NCI-H1694 (cell line): ENCODE measurements at places on chromosomes 16 and 17.
A peak's percentile ranks its signal among the peaks of the same experiment; 100 is the strongest.

DNA sequence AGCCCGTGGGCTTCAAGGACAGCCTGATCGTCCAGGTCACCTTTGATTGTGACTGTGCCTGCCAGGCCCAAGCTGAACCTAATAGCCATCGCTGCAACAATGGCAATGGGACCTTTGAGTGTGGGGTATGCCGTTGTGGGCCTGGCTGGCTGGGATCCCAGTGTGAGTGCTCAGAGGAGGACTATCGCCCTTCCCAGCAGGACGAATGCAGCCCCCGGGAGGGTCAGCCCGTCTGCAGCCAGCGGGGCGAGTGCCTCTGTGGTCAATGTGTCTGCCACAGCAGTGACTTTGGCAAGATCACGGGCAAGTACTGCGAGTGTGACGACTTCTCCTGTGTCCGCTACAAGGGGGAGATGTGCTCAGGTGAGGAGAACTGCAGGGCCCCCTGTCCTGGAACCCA, 31.5 kb upstream of the EFCAB13 start:
- DNase-seq: no peak

GRCh38 chr17:62807812-62808575, at the start of gene MARCHF10:
Gene MARCHF10, minus strand, starts transcription at chr17:62808314. Its CDS starts 6,579 bp downstream, at chr17:62801735.
- DNase-seq: no peak

DNA sequence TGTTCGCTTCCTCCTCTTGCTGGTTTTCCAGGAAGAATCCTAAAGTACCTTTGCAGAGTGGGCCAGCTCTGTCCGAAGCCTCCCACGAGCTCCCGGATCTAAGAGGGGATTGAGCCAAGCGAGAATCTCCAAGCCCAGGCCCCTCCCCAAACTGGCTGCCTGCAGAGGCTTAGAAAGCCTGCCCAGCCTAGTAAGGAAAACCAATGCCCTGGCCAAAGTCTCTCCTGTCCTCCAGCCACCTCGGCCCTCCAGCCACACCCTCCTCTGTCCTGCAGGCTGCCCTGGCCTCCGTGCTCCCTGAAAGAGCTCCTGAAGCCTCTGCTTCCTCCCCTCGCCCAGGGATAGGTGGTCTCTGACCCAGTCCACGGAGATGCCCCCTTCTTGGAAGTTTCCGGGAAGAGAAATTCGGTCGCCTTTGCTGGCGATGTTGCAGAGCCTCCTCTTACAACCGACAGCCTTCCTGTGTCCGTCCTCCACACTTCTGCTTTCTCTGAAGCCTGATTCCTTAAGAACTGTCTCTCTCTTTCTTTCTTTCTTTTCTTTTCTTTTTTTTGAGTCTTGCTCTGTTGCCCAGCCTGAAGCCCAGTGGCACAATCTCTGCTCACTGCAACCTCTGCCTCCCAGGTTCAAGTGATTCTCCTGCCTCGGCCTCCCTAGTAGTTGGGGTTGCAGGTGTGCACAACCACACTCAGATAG, 54.9 kb upstream of the TOB1 start:
- DNase-seq: no peak

DNA sequence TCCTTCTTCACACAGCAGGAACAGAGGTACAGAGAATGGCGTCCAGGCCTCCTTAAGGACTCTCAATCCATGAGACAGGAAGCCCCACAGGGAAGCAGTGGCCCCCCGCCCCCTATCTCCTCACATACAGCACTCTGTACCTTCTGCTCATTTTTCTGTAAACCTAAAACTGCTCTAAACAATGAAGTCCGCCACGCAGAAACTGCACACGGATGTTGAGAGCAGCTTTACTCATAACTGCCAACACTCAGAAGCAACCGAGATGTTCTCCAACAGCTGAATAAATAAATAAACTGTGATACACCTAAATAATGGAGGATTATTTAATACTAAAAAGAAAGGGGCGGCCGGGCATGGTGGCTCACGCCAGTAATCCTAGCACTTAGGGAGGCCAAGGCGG, 9.9 kb downstream of the TBC1D16 start:
- no peak for DNase-seq

GRCh38 chr16:79066561-79066960, 534.0 kb downstream of the MAF start:
- no peak for DNase-seq

GRCh38 chr17:79685121-79685520, 45.6 kb upstream of the ENPP7 start:
- DNase-seq: no peak

GRCh38 chr16:1899641-1900451, 18.4 kb downstream of the HS3ST6 start:
- DNase-seq: no peak

DNA sequence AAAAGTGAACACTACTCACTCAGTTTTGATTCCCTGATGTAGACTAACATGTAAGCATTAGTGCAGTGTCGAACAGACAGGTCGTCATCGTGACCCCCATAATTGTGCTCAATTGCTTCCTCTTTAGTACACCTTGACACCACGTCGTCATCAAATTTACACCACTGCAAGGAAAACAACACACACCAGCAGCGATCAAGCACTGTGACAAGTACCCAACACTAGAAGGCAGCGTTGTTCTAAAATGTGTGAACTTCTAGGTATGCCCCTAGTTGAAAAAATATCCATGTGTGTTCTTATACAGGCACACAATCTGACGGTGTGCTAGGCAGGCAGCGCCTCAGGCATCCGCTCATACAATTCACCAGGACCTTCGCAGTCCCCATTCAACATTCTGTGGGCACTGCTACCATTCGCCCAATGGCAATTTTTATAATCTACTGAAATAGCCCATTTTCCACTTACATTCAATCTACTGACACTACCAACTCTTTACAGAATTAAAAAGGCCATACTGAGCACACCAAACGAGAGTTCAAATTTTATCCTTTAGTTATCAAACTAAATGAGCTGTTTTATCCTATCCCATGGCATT, 23.1 kb downstream of the LITAFD start:
- peak; percentile 15 for DNase-seq

- DNase-seq: no peak
Observed at GRCh38 chr16:8622315-8622656, 788 bp downstream of the METTL22 start.

GRCh38 chr17:29847527-29848400, 82.3 kb downstream of the SSH2 start:
- no peak for DNase-seq

- DNase-seq: no peak
Observed at GRCh38 chr16:19505600-19506303, 16.1 kb downstream of the GDE1 start.

DNA sequence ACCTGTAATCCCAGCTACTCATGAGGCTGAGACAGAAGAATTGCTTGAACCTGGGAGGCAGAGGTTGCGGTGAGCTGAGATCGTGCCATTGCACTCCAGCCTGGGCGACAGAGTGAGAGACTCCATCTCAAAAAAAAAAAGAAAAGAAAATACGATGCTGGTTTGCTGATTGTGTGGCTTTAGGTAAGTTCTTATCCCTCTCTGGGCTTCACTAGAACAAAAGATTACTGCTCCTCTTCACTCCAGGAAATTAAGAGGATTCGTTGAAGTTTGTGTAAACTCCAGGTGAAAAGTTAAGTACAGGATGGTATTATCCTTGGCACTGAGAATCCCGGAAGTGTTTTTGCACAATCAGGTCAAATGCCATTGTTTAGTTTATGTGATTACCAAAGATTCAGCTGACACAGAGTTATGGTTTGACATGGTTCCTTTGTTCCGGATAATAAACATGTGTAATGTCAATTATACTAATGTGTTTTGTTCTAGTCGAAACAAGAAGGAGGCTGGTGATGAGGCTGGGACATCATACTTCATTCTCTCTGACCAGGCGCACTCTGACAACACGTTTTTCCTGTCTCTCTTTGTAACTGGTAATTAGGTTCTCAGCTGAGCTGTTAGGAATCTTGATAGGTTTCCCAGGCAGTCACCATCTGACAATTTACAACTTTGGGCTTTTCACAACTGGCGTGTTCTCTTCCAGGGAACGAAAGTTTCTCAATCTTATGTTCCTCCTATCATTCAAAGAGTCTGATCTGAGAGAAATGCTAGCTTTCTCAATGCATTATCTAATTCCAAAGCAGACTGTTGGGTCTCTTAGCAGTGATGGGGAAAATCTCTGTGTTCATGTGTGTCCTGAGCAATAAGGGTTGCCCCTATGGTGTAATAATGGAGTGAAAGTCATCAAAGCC, 10.8 kb upstream of the TAOK1 start:
- no peak for DNase-seq

GRCh38 chr17:50841277-50841948, 6.0 kb downstream of the WFIKKN2 start:
- no peak for DNase-seq

DNA sequence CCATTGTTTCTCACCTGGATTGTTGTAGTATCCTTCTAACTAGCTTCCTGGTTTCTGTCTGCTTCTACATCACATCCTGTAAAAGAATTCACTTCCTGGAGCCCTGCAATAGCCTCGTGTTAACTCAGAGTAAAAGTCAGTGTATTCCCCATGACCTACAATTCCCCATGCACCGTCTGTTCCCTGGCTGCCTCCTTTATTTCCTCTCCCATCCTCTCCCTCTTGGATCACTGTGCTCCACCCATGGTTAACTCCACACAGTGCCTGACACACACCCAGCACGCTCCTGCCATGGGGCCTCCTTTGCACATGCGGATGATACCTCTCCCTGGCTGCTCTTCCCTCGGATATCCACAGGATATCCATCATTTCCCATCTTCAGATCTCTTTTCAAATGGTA, 301.4 kb upstream of the IRX3 start:
- DNase-seq: no peak

- no peak for DNase-seq
Observed at GRCh38 chr17:15946611-15947120, 1.7 kb downstream of the ADORA2B start.

DNA sequence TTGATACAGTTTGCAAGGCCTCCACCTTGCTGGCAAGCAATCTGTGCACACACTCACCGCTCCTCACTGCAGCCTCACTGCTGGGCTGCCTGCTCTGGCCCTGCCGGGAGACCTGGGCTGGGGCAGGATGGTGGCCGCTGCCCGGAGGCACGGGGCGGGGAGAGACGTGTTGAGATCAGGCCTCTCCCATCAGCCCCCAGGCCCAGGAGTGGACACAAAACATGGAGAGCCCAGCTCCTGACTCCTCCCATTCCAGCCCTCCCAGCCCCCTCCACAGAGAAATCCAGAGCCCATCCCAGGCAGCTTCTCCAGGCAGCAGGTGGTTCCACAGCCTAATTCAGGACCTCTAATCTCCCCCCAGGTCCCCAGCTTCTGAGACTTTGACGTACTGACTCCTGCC, 23.1 kb upstream of the RPL38 start:
- DNase-seq: no peak

- no peak for DNase-seq
Observed at GRCh38 chr17:2683912-2684311, 27.7 kb downstream of the CLUH start.

GRCh38 chr16:63789603-63790002, 1332.3 kb downstream of the CDH11 start:
- no peak for DNase-seq

DNA sequence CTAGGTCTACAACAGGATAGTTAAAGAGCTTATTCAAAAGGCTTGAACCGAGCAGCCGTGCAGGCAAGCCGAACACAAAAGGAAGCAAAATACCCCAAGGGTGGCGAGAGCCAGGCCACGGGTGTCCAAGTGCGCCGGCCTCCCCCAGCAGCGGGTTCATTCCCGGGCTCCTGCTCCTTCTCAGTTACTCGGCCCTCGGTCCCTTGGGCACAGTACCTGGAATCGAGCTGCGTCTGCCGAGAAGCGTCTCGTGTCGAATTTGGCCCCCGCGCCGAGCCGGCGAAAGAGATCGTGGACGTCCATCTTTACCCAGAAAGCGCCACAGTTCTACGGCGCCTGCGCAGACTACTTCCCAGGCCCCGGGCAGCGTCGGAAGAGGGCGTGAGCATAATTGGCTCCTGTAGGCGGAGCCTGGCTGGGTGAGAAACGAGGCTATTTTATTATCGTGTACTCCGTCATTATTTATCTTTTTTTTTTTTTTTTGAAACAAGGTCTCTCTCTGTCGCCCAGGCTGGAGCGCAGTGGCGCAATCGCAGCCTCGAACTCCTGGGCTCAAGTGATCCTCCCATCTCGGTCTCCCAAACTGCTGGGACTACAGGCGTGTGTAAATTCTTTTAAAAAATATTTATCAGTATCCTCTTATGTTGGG, at the start of gene DDX52:
TSS of gene DDX52 (minus strand) at position 329 of the 649 bp plus-strand sequence. CDS start at position 303, 26 bp downstream.
- DNase-seq: peak; percentile 86

DNA sequence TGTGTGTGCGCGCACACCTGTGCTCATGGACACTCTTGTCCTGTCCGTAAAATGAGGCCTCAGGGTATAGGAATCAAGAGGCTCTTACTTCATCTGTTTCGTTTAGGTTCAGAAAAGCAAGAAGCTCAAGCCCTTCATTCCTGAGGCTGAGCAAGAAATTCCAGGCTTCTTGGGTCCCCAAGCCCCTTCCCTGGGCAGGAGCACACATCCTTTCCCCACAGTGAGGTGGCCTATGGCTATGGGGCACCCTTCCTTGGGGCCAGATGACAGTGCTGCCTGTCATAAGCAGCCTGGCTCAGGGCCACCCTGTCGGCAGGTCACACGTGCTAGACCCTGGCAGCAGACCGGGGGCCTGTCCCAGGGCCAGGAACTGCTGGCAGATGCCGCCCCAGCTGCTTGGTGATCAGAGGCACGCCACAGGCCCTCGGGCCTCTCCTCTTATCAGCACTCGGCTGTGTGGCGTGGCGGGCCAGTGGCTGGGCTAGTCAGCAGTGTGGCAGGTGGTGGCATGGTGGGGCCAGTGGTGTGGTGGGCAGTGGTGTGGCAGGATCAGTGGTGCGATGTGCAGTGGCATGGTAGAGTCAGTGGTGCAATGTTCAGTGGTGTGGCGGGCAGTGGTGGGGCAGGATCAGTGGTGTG, 50.2 kb downstream of the NKD1 start:
- DNase-seq: peak; percentile 80

- no peak for DNase-seq
Observed at GRCh38 chr16:2252806-2253148, 1.4 kb upstream of the ECI1 start.

- no peak for DNase-seq
Observed at GRCh38 chr17:65797809-65798208, 236.4 kb upstream of the AXIN2 start.
